ENCODE measurements at places on chromosomes 7 and 10. TPM values are rescaled to one million over a fixed set of nuclear protein-coding genes. Genes with fewer than 3 reads are reported as not detected.

DNA sequence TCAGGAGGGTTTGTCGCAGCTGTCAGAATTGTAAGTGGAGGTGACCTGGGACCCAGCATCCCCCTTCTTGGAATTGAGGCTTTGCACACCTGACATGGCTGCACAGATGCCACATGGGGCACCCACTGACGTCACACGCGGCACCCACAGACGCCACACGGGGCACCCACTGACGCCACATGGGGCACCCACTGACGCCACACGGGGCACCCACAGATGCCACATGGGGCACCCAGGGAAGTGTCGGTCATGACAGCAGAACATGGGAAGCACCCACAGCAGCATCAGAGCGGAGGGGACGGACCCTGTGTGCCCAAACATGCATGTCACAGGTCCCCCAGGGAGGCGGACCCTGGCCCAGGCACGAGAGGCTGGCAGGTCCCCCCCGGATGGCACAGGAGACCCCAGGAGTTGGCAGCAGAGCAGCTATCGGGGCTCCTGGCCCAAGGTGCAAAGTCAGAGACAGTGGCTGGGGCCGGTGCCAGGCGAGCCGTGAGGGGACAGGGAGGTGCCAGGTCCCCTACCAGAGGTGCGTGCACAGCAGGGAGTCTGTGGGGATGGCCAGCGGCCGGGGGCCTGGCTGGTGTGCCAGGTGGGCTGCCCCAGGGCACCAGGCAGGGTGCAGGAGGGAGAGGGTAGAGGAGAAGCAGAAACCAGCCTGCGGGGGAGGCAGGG lies 21.1 kb downstream of the KNDC1 start:
- no peak for DNase-seq
- no peak overlapping the region for H3K27ac ChIP-seq
- H3K4me1 ChIP-seq: no peaks in the 10 kb centered on the region
- H3K27me3 ChIP-seq: no peaks in the 10 kb centered on the region
- no peak overlapping the region for H3K4me3 ChIP-seq

GRCh38 chr10:92264249-92264648 lies 26.6 kb downstream of the CPEB3 start:
- no peak overlapping the region for H3K27ac ChIP-seq
- no peaks in the 10 kb centered on the region for H3K27me3 ChIP-seq
- H3K36me3 ChIP-seq: no peaks in the 10 kb centered on the region
- no peaks in the 10 kb centered on the region for H3K4me1 ChIP-seq

The LRRC18 gene
- total RNA-seq: not detected

The SYT15 gene
- 0.77 TPM for total RNA-seq

The OR2A42 gene
- total RNA-seq: not detected

DNA sequence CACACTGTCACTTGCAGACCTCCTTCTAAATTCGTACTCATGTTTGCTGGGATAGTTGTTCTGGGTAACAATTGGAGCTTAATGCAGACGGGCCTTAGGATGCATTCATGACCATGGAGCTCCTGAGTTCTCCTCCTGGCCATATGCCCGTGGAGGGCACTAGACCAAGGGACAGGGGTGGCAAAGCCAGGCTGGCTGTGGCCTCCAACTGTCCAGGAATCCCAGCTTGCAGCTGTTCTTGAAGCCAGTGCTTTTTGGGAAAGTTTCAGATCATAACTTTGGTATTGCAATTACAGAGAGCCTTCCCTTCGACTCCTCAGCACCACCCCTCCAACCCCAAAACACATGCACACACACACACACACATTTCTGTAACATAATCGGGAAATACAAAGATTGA lies 30.6 kb downstream of the ANTXRL start:
- no peak for DNase-seq
- H3K4me1 ChIP-seq: no peaks in the 10 kb centered on the region
- H3K4me3 ChIP-seq: no peak overlapping the region
- H3K36me3 ChIP-seq: no peaks in the 10 kb centered on the region
- H3K27me3 ChIP-seq: no peaks in the 10 kb centered on the region

The C10orf53 gene
- total RNA-seq: not detected

The CCDC146 gene
- total RNA-seq: 10.5 TPM

DNA sequence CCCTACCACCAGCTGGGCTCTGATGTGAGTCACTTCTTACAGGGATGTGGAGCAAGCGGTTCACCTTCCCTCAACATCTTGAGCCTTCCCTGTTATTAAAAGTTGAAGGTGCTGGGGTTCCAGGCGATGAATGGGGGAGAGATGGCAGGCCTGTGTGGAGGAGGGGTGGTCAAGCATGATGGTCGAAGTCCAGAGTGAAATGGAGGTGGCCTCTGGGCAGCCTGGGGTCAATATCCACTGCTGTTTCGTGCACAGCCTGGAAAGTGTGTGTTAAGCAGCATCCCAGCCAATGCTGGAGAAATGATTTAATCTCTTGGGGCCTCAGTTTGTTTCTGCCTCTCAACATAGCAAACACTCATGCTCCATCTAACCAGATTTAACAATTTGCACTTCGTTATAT lies 33.7 kb upstream of the DMBT1 start:
- no peaks in the 10 kb centered on the region for H3K27me3 ChIP-seq
- H3K27ac ChIP-seq: no peak overlapping the region
- no peaks in the 10 kb centered on the region for H3K36me3 ChIP-seq
- peaks cover 3% of the 10 kb centered on the region for H3K4me1 ChIP-seq
